Chondrocyte (in vitro differentiated cells): ENCODE measurements at places on chromosomes 13 and 19. TPM values are rescaled to one million over a fixed set of nuclear protein-coding genes. Genes with fewer than 3 reads are reported as not detected.

DNA sequence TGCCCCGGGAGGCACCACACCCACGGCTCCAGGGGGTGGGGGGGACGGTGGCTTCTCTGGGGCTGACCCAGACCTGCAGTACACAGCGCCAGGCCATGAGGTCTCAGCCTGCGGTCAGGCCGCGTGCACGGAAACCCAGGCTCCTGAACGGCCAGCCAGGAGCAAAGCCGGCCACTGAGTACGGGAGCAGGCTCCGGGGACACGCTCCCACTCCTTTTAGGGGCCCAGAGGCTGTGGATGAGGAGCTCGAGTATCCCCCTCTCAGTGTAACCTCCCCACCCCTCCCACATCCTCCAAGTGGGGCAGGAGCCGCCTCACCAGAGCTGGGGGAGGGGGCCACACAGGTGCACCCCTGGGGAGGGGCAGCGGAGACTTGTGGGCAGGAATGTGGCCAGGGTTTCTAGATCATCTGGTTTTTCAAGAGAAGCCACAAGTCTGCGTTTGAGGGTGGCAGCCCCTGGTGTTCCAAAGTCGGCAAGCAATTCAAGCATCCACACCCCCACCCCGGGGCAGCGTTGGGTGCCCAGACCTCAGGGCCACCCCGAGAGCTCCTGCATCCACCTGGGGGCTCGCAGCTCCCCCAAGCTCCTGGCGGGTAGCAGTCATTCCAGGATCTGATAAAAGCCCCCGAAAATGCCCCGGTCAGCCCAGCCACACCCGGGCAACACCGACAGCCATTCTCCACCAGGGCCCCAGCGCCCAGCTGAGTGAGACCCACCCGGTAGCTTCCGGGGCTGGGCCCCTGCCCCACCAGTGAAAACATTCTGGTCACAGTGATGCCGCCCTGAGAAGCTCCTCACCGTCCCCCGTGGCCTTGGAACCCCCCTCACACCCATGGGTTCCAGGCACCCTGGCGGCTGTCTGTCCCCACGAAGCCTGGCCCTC lies 6.1 kb downstream of the SBNO2 start:
- no peak for DNase-seq
- no peak overlapping the region for H3K27ac ChIP-seq
- no peaks in the 10 kb centered on the region for H3K27me3 ChIP-seq
- H3K4me1 ChIP-seq: peaks cover 34% of the 10 kb centered on the region
- no peaks in the 10 kb centered on the region for H3K36me3 ChIP-seq

DNA sequence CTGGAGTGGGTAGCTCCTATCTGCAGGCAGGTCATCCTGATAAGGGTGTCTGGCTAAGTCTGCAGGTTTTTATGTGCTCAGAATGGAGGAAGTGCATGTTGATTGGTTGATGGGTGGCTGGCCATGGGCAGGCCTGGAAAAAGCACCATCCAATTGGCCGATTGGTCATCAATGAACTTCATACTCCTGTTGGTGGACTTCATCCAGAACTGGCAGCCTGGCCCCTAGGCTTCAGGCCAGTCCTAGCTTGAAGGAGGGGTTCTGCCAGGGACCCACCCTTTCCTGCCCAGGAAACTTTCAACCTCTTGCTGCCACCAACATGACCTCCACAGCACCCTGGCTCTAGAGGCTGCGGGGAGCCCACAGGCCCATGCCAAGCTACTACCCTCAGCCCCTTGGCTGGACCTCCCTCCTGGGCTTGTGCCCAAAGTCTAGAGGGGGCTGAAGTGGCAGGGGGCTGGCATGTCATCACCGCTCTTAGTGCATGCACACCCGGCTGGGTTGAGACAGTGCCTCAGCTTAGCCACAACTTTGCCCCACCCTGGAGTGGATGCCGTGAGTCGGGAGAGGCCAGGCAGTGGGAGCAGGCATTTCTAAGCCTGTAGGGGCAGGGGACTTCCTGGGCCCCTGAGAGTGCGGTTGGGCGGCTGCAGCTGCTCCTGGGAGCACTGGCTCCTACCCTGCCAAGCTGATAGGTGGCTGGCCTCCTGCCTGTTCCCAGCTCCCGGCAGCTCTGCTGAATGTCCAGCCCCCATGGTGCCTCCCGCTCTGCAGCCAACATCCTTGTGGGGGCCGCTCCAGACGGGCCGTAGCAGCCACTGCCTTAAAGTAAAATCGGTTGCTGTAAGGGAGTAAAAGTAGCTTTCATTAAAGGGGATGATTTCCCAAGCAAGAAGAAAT lies 13.2 kb downstream of the DNAJC15 start:
- no peak for DNase-seq
- H3K36me3 ChIP-seq: peaks cover 7% of the 10 kb centered on the region
- no peak overlapping the region for H3K27ac ChIP-seq

GRCh38 chr19:48627201-48627864 lies 8.0 kb downstream of the SPHK2 start:
- peaks cover 41% of the 10 kb centered on the region for H3K4me1 ChIP-seq
- H3K27me3 ChIP-seq: no peaks in the 10 kb centered on the region
- no peak overlapping the region for H3K4me3 ChIP-seq
- no peak for DNase-seq
- H3K27ac ChIP-seq: no peak overlapping the region

DNA sequence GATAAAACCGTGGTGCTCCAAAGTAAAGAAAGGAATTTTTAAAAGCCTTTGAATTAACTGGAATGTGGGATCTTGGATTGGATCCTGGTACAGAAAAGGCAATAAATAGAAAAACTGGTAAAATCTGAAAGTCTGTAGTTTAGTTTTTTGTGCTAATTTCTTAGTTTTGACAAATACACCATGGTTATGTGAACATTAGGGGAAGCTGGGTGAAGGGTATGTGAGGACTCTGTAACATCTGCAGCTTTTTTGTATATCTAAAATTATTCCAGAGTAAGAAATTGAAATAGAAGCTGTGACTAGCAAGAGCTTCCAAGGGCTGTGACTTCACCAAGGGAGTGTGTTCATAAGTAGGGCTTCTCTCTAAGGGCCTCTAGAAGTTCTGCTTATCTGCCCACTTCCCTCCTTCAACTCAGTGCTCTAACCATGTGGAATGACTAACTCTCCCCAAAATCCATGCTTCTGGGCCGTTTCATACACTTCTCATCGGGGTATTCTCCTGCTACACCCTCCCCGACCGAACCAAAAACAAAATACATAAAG lies 26.5 kb downstream of the ARHGAP35 start:
- H3K27ac ChIP-seq: no peak overlapping the region
- no peak for DNase-seq
- H3K4me1 ChIP-seq: peaks cover 51% of the 10 kb centered on the region
- H3K27me3 ChIP-seq: no peaks in the 10 kb centered on the region
- no peak overlapping the region for H3K4me3 ChIP-seq
- H3K36me3 ChIP-seq: no peaks in the 10 kb centered on the region

DNA sequence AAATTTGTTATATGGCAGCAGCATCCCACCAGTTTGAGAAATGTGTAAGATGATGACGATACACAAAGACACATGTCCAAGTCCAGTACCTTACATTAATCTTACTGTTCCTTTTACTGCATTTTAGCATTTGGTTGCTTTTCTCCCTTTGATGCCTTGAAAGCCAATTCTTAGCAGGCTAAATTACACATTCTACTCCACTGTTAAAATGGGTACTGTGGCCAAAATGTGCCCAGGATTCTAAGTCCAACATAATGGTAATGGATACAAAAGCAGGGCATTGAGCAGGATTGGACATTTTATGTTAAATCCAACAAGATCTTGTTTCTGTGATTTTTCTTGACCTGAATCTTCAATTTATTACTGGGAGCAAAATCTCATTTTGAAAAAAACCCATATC lies 52.8 kb upstream of the RAP2A start:
- H3K27ac ChIP-seq: no peak overlapping the region
- peaks cover 22% of the 10 kb centered on the region for H3K4me1 ChIP-seq
- no peaks in the 10 kb centered on the region for H3K27me3 ChIP-seq
- peaks cover 21% of the 10 kb centered on the region for H3K36me3 ChIP-seq
- no peak overlapping the region for H3K4me3 ChIP-seq
- DNase-seq: no peak

GRCh38 chr19:56080669-56081401 lies 40.3 kb downstream of the ZNF787 start:
- peak; percentile 89 for DNase-seq
- H3K4me3 ChIP-seq: peak overlapping the region; percentile 76
- H3K27ac ChIP-seq: peak overlapping the region; percentile 53
- H3K36me3 ChIP-seq: peaks cover 2% of the 10 kb centered on the region
- peaks cover 14% of the 10 kb centered on the region for H3K4me1 ChIP-seq
- H3K27me3 ChIP-seq: no peaks in the 10 kb centered on the region

DNA sequence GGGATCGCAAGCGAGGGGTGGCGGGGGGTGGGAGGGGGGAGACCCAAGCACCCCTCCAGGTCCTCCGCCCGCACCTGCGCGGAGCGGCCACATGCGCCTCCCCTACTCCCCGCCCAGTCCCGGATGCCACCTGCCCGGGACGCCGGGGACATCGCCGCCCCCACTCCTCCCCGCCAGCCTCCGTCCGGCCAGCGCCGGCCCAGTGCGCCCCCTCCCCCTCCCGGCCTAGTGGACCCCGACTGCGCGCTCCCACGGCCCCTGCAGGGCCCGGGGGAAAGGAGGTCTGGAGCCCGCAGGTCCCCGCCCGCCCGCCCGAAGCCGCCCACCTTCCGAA lies 263 bp downstream of the RHPN2 start:
- no peak overlapping the region for H3K27ac ChIP-seq

The CEACAM5 gene
- total RNA-seq: not detected in 3 replicates

The RNASEH2B gene
- total RNA-seq: 18.2 to 23.5 TPM (median 22.3 TPM) in 3 replicates

GRCh38 chr19:9835507-9835949 lies 410 bp downstream of the PIN1 start:
- DNase-seq: no peak
- H3K27ac ChIP-seq: peak overlapping the region; percentile 29
- peaks cover 12% of the 10 kb centered on the region for H3K4me1 ChIP-seq
- H3K36me3 ChIP-seq: peaks cover 3% of the 10 kb centered on the region

DNA sequence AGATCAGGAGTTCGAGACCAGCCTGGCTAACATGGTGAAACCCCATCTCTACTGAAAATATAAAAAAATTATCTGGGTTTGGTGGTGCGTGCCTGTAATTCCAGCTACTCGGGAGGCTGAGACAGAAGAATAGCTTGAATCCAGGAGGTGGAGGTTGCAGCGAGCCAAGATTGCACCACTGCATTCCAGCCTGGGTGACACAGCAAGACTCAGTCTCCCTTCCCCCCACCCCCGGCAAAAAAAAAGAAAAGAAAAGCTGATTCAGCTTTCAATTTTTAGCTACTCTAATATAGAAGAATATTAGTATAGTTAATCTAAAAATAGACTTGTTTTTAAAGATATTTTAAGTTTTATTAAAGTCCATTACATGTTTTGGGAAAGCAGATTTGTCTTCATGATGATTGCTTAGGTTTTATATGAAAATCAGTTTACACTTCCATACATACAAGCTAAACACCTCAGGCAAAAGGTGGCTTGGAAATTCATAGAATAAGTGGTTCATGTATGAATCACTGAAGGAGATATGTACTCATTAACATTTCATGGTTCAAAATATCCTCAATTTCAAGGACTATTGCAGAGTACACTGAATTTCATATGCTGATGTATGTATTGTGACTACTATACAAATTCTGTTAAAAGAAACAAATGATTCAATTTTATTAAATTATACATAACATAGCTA lies 165.2 kb downstream of the TDRD3 start:
- H3K4me1 ChIP-seq: no peaks in the 10 kb centered on the region
- DNase-seq: no peak
- no peaks in the 10 kb centered on the region for H3K36me3 ChIP-seq
- no peaks in the 10 kb centered on the region for H3K27me3 ChIP-seq
- no peak overlapping the region for H3K27ac ChIP-seq

DNA sequence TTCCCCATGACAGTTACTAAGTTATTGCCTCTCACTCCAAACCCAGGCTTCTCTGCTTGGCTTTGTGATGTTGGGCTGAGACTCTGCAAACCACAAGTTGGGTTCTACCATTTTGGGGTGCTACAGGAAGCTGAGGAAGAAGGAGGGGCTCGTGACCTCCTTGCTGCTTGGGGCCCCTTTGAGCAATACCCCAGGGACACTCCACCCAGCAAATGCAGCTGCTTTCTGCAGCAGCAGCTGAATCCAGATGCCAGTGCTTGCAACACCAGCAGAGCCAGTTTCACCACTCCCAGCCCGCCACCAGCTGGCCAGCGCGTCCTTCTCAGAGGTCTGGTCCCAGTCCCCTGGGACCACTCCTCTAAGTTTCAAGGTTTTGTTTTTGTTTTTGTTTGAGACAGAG lies 22.0 kb upstream of the UBAC2 start:
- H3K27me3 ChIP-seq: peaks cover 7% of the 10 kb centered on the region
- H3K27ac ChIP-seq: no peak overlapping the region
- peaks cover 5% of the 10 kb centered on the region for H3K4me1 ChIP-seq
- DNase-seq: no peak
- no peak overlapping the region for H3K4me3 ChIP-seq

The SYCN gene
- not detected in 3 replicates for total RNA-seq

DNA sequence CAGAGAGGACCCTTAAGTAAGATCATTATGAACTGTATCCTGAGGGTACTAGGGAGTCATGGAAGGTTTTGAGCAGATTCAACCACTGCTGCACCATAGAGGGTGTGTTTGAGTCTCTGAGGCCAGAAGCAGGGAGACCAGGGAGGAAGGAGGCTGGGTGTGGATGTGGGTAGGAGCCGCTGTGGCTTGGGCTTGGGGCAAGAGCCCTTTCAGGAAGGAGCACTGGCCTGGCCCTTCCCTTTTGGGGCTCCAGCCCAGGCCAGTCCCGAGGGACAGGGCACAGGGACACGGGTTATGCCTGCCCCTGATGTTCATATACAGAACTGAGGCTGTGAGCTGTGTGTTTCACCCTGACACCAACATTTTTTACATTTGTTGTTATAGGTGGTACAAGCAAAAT lies 7.2 kb downstream of the CIC start:
- no peak overlapping the region for H3K4me3 ChIP-seq
- H3K36me3 ChIP-seq: peaks cover 15% of the 10 kb centered on the region
- H3K4me1 ChIP-seq: peaks cover 53% of the 10 kb centered on the region

- H3K27ac ChIP-seq: no peak overlapping the region
- no peaks in the 10 kb centered on the region for H3K4me1 ChIP-seq
- H3K27me3 ChIP-seq: peaks cover 8% of the 10 kb centered on the region
Measured at GRCh38 chr13:20387441-20387971, 138.2 kb downstream of the CRYL1 start.
